ENCODE measurements at places on chromosomes 6 and 20.
A peak's percentile ranks its signal among the peaks of the same experiment; 100 is the strongest.

DNA sequence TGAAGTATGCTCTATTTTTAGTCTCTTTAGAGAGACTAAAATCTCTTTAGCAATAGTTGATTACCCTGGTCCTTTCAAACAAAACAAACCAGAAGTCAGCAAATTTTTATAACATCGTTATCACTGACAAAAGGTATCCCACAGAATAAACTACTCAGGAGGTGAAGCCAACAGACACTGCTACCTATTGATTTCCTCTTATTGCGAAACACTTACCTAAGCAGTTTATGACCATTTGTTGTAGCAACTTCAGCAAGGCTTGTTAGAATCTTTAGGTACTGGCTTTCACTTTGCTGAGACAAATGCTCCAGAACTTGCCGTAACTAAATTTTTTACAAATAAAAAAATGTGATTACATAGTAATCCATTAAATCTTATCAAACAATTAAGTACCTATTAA lies 64.4 kb downstream of the HACE1 start:
- DNase-seq: no peak

- DNase-seq: no peak
These were observed 159.7 kb upstream of the MCHR2 start for GRCh38 chr6:100153636-100154275.

DNA sequence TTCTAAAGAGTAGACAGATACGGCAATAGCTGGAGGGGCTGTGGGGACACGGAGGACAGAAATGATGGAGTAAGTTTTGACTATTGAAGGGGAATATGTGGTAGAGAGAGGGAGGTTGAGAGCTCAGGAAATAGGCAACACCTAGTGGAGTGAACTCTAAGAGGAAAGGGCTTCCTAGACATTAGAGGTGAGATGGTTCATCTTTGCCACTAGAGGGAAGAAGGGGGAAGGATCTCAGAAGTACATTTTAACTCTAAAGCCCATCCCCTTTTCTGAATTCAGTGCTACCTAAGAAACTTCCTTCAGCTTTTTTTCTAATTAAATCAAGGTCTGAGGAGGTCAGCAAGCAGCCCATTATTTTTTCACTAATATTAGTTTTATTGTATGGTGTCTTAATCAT lies 689.4 kb upstream of the MAP3K7 start:
- no peak for DNase-seq

DNA sequence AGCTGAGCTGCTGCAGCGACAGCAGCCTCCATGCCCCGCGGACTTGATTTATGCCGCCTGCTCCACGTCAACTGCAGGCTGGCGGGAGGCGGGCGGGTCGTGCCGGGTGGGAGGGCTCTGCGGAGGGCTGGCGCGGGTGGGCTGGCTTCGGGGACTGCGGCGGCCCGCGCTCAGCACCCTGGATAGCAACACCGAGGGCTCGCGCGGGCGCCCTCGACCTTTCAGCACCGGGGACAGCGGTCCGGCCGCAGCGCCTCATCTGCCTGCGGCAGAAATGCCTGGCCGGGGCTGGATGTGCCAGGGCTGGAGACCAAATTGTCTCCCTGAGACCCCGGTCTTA lies 792 bp downstream of the SNAP25 start:
- DNase-seq: peak; percentile 71

DNA sequence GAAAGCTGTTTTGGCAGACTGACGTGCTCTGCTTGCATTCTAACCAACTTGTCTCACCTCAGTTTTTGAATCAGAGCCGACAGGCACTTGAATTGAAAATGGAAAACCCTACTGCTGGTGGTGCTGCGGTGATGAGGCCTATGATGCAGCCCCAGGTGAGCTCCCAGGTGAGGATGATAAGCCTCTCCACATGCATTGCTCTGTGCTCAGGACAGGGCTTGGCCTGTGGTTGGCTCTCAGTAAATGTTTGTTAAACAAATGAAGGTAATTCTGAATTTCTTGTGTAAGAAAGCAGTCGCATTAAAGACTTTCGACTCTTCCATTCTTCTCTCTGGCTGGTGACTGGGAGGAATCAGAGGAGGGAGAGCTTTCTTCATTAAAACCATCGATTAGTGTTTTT lies 136.3 kb downstream of the SULF2 start:
- no peak for DNase-seq
